ENCODE measurements at places on chromosomes 7 and 10.
A peak's percentile ranks its signal among the peaks of the same experiment; 100 is the strongest.

DNA sequence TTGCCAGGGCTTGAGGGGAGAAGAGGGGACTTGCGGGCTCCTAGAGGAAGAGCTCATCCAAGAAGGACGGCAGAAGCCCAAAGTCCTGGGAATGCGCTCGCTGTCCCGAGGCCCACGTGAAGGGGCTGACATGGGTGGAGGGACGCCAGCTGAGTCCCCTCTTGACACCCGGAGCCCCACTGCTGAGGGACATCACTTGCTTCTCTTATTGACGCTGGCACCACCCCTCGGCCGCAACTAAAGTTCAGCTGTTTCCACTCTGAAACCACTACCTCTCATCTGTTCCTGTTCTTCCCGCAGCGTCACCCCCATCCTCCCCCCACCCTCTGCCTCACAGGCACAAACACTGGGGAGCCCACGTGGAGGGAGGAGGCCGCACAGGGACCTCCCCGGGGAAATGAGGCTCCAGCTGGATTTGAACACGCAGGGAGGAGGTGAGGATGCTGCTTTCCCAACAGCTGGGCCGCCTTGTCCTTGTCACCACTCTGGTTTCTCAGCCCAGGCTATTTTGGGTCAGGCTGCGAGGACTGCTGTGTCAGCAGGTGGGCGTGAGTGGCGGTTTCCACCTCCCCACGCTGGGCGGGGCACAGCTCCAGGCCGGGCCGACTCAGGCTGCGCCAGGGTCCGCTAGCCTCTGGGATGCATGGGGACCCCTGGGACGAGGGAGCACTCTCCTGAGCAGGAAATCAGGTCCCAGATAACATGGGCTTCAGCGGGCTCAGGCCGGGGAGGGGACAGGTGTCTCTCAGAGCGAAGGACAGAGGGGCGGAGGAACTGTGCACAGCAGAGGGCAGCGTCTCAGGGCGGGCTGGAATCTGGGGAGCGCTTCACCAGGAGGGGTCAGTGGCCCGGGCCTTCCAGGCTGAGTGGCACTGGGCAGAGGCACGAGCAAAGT lies 156.3 kb downstream of the ZNF248 start:
- DNase-seq, result no peak

DNA sequence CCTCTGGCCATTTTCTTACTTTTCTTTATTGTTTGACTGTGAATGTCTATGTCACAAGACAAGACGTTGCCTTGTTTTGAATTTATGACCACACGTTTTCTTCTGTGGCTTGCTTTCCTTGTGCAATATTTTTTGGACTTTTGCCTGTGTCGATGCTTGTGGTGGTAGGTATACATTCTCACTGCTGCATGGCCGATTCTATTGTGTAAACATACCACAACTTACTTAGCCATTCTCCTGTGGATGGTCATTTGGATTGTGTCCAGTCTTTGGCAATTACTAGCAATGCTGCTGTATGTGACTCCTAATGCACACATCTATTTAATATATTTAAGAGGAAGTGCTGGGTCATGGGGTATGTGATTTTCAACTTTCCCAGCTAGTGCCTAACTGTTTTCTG lies 18.0 kb upstream of the DLG5 start:
- peak; percentile 62 for DNase-seq

GRCh38 chr10:69715156-69715898 lies 85.3 kb downstream of the FAM241B start:
- peak; percentile 10 for DNase-seq

- no peak for DNase-seq
Measured at GRCh38 chr10:60872451-60872850, 71.5 kb downstream of the RHOBTB1 start.

GRCh38 chr10:121753726-121754476 lies 155.7 kb upstream of the FGFR2 start:
- peak; percentile 65 for DNase-seq

DNA sequence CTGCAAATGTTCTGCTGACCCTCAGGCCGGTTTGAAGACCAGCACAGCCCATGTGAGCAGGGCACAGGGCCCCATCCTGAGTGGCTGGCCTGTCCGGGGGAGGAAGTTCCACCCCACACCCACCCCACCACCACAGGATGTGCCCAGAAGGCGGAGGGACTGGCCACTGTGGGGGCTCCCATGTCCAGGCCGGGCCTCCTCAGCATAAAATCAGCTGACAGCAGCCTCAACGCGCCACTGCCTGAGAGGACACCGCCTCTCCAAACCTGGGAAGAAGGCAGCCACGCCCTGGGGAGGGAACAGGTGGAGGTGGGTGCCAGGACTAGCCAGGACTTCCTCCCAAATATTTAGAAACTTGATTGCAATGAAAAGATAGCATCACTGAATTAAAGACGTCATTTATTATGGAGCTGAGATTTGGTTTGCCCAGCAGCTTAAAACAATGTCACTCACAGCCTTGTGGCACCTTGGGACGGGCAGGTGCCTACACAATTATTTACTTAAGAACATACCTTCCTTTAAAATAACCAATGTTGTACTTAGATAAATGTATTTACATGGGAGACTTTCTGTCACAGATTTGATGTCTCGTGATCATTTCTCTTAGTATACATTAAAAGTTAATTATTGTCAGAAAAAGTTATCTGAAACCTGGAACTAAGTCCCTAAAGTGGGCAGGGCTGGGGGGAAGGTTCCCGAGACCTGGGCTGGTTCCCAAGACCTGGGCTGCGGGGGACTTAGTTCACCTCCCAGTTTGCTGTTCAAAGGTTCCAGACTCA lies 27.3 kb upstream of the FAM20C start:
- no peak for DNase-seq

DNA sequence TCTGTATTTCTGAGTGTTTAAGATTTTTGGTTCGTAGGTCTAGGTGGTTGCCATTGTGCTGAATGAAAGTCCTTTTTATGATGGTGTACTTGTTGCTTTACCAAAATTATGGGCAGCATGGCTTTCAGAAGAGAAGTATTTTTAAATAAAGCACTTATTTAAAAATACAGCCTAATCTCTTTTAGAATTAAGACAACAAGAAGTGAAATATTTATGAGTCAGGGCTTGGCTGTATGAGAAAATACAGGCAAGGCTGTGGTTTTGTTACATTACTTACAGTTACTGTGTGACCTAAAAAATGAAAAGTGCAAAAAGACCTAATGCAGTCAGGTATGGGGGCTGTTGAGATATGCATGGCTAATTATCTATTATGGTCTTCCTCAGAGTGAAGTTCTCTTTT lies 185.2 kb upstream of the PPP1R3A start:
- DNase-seq, result no peak

GRCh38 chr7:147818317-147818716 lies 772.2 kb upstream of the C7orf33 start:
- DNase-seq, result no peak

- no peak for DNase-seq
Measured at GRCh38 chr10:112711366-112711765, 238.7 kb upstream of the TCF7L2 start.

- no peak for DNase-seq
Measured at GRCh38 chr7:103710247-103710646, 264.2 kb upstream of the SLC26A5 start.

DNA sequence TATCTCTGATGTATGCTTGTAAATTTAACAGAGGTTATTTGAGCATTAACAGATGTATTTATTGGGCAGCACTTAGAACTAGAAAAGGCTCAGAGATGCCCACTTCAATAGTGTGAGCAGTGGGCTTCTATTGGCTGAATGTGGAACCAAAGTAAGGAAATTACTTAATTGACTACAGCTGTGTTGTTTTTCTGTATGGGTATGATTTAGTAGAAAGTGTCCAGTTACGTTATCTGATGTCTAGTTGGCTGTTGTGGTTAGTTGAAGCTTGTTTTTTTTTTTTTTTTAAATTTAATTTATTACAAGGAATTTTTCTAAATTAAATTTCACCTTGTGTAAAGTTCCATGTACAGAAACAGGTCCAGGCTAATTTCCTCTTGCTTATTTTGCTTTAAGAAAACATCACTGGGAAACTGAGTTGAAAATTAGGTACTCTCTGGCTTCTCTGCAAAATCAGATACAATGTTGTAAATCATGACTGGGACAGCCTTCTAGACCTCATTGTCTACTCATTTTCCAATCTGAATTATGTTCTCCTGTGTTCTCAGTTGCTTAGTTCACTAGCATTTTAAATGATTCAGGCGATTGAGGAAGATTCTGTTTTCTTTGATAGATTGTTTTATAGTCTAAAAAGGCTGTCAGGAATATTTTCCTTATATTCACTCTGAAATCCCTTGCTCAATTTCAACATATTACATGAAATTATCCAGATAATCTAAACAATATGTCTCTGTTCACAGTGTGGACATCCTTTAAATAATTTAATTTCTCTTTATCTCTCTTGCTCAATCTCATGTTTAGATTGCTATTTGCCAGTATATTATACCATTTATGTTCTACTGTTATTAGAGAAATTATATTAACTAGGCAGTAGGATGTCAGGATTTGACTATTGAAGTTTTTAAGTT lies 53.0 kb downstream of the PHF14 start:
- DNase-seq, result no peak

- DNase-seq, result no peak
Measured at GRCh38 chr7:54823776-54824175, 64.8 kb upstream of the SEC61G start.

DNA sequence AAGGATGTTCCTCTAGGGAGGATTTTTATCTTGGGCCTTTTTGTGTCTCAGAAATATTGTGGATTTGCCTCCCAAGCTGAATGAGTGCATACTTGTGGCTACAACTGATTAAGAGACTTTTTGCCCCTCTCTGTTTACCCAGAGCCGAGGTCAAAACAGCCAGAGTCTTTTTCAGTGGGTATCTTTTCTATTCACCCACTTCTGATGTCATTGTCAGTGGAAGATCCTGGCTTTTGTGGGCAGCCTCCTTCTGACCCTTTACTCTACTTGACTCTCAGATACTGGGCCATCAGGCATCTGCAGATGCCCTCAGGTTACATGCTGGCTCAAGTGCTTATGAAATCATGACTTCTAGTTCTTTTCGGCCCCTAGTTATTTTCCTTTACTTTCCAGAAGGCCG lies 19.6 kb upstream of the PIP4K2A start:
- DNase-seq, result no peak

DNA sequence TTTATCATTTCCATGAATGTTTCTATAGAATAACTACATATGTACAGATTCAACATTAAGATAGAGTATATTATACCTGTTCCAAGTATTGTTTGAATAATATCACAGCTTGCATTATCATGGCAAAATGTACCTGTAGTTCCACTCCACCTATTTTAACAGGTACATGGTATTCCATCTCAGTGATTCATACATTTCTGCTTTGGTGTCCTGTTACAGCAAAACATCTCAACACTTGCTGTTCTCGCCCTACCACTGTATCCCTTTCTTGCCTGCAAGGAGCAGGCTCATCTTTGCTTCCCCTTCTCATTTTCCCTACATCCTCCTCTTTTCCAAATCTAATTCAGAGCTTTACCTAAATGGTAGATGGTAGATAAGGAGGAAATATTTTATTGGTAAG lies 27.1 kb upstream of the SGCE start:
- DNase-seq, result no peak

- DNase-seq, result no peak
Measured at GRCh38 chr7:151122276-151122675, 36.0 kb downstream of the AGAP3 start.

GRCh38 chr10:132375795-132376297 lies 21.2 kb upstream of the PWWP2B start:
- no peak for DNase-seq

GRCh38 chr7:26398756-26399509 lies 107.3 kb downstream of the SNX10 start:
- peak; percentile 46 for DNase-seq

DNA sequence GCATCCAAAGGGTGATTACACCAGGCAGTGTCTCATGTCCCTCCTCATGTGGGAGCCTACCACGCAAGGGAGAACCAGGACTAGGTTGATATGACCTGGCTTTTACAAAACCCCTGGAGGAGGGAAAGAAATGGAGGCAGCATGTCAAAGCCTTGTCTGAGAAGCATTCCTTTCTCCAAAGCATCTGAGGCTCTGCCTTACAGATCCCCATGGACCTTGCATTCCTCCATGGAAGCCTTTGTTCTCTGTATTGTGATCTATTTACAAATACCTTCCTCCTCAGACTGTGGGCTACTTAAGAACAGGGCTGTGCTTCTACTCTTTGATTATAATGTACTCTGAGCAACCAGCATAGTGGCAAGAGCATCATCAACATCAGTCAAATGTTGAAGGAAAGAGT lies 197.0 kb downstream of the PLXNA4 start:
- DNase-seq, result no peak

- DNase-seq, result peak; percentile 64
Measured at GRCh38 chr7:105652359-105652993, 71.2 kb upstream of the EFCAB10 start.

- no peak for DNase-seq
Measured at GRCh38 chr7:8818406-8818805, 385.0 kb downstream of the NXPH1 start.

DNA sequence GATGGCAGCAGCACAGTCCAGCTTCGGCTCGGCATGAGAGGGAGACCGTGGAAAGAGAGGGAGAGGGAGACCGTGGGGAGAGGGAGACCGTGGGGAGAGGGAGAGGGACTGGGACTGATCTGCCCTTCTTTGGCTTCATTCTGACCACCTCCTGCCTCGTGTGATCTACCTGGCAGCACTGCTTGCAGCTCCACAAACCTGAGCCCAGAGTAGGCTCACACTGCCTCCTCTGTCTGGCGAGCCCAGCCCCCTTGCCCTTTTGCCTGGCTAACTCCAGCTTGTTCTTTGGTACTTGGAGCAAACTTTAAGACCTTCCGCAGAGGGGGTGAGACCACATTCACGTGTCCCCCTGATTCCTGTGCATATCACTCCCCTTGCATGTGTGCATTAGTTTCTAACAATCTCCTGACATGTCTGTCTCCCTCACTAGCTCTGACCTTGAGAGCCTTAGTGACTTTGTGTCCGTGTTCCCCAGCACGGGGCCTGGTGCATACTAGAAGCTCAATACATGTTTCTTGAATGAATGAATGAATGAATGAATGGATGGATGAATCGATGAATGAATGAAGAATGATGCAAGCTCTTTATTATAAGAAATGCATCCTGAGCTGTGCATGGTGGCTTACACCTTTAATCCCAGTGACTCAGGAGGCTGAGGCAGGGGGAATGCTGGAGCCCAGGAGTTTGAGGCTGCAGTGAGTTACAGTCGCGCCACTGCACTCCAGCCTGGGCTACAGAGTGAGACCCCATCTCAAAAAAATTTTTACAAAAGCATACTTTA lies 31.2 kb downstream of the UBTD1 start:
- no peak for DNase-seq

- DNase-seq, result no peak
Measured at GRCh38 chr7:3738964-3739363, 437.9 kb downstream of the SDK1 start.

GRCh38 chr10:3850999-3851937 lies 66.3 kb upstream of the KLF6 start:
- peak; percentile 82 for DNase-seq

DNA sequence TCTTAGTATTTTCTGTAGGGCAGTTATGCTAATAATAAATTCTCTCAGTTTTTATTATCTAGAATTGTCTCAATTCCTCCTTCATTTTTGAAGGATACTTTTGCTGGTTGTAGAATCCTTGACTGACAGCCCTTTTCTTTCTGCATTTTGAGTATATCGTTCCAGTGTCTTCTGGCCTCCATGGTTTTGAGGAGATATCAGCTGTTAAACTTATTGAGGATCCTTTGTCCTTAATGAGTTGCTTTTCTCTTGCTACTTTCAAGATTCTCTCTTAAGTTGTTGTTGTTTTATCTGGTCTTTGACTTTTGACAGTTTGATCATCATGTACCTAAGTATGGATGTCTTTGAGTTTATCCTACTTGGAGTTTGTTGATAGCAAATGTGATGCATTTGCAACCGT lies 8.9 kb upstream of the GJC3 start:
- DNase-seq, result no peak

- DNase-seq, result no peak
Measured at GRCh38 chr7:2261611-2262010, 19.6 kb downstream of the NUDT1 start.
